SW 1271 (cell line): ENCODE measurements at places on chromosomes 3 and 15.

DNA sequence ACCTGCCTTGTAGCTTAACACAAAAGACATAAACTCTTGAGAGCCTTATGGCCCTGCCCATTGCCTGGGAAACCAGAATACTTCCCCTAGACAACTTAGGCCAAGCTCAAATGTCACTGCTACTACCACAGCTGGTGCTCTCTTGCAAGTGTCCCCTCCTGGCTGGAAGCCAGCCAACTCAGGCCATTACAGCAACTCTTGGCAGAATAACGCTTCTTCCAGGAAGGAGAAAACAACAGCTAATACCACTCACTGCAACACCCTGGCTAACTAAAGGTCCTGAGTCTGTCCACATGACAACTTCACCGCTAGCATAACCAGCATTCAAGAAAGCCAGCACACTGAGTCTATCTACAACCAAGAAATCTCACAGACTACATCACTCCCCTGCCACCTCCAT is 5.1 kb upstream of the B4GALT4 start:
- DNase-seq, result no peak

DNA sequence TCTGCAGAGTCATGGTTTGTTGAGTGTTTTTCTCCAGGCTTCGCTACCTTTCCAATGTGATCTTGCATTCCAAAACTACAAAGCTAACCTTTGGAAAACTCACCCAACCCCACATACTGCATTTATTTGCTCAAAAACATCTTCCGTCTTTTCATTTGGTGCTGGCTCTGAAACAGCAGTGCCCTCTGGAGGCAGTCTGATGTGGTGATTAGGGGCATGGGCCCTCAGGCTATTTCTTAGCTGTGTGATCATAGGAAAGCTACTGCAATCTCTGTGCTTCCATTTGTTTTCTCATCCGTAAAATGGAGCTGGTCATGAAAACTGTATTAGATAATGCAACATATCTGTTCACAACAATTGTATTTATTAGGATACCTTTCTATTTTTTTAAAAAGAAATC is 47.0 kb downstream of the MTHFS start:
- DNase-seq, result peak; percentile 49

DNA sequence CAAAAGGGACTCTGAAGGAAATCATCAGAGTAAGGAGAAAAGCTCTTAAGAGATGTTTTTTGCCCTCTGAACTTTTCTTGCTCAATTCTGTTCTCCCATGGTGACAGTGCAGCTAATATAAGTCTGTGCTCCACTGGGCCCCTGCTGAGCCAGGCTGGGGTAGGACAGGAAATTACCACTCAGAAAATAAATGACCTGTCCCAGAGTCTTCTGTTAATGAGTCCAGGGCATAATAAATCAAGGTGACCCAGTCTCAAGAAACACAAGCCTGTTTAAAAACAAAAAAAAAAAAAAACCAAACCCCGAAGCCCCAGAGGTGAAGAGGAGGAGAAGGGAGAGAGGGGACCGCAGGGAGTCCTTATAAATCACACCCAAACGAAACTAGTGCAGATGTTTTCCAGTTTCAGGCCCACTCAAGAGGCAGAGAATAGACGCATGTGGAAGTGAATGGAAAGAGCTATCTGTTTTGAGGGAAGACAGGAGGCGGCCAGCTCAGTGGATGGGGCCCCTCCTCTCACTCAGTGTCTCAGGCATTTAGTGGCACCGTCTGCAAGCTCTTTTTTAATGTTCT is 59.8 kb upstream of the BOC start:
- DNase-seq, result no peak

DNA sequence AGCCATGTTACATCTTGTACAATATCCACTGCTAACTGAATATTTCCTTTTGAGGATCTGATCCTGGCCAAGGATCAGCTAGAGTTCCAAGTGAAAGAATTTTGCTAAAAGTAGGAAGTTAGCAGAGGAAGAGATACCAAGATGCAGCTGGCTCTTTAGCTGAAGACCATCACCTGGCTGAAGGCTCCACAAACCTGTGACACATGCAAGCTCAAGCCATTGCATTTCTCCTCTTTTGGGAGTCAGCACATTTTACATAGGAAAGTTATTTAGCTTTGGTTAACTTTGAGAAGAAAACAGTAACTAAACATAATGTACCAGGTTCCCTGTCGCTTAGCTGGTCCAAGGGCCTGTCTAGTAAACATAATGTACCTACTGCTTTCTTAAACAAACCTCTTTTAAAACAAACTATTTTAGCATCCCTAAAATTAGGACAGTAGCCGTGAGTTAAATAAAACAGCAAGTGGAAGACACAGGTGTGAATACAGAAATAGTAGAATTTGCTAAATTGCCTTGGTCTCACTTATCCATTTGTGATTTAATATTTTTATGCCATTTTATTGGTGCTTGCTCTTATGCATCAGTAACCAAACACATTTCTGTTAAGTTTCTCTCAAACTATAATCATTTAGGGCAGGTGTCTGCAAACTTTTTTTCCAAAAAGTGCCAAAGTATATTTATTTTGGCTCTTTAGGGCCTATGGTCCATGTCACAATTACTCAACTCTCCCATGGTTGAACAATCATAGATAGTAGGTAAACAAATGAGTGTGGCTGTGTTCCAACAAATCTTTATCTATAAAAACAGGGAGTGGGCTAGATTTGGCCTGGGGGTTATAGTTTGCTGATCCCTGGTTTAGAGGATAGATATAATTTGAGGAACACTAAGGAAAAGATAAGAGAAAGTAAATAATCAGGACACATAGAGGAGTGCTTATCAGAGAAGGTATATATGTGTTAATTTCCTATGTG is 11.2 kb downstream of the GCSAM start:
- no peak for DNase-seq

DNA sequence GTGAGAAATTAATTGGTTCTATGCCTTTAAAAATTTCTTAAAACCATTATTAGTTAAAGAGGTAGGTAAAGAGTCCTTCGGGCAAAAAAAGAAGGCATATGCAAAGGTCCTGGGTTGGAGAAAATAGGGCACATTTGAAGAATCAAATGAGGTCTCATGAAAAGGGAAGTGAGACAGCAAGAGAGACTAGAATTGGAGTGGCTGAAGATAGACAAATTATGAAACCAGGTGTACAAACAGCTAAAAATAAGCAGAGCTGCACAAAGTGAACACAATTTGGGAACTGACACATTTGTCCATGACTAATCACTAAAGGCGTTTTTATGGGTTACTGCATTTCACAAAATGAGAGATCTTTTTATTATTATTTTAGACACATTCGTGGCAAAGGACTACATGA is 581.2 kb downstream of the PYDC2 start:
- no peak for DNase-seq

- DNase-seq, result no peak
Observed at GRCh38 chr3:72887343-72887704, 522 bp upstream of the GXYLT2 start.

GRCh38 chr3:177279118-177279815 is 82.0 kb upstream of the TBL1XR1 start:
- no peak for DNase-seq

DNA sequence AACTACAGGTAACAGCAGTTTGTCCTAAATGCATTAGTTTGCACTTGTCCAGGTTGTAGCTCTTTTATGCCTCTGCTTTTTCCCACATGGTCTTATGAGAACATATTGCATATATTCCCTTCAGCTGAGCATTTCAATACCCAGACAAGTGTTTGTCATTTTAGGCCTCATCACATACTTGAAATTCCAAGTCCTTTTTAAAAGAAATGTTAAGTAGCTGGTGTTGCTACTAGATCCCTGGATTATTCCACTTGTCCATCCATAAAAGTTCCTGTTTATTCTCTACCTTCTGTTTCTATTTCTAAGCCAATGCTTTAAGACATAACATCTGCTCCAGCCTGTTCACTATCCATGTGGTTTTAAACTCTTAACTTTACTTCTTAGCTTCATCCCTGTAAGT is 128.4 kb downstream of the NECTIN3 start:
- no peak for DNase-seq

DNA sequence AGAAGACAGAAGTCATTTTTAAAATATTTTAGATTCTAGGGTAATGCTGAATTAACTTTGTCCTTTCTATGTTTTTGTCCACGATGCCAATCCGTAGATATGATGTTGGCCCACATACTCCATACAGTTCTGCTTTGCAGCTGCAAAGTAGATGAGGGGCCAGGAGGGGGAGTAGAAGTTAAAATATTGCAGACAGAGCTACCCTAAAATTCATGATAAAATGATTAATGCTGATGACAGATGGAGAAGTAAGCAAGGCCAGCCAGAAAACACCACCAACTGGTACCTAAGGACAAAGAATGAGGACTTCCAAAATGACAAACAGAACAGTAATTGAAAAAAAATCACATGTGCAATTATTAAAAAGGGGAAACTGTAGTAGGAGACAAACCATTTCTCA is 756.6 kb upstream of the ARPP21 start:
- DNase-seq, result no peak

DNA sequence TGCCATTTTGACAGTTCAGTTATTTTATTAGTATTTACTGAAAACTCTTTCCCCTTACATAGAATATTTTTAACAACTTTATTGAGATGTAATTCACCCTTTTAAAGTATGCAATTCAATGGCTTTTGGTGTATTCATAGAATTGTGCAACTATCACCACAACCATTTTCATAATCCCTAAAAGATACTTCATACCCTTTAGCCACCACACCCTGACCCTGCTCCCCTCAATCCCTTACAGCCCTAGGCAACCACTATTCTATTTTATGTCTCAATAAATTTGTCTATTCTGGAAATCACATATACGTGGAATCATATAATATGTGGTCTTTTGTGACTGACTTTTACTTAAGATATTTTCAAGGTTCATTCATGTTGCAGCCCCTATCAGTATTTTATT is 29.7 kb downstream of the TEX9 start:
- DNase-seq, result no peak

GRCh38 chr15:66743703-66744536 is 41.9 kb downstream of the SMAD6 start:
- no peak for DNase-seq

DNA sequence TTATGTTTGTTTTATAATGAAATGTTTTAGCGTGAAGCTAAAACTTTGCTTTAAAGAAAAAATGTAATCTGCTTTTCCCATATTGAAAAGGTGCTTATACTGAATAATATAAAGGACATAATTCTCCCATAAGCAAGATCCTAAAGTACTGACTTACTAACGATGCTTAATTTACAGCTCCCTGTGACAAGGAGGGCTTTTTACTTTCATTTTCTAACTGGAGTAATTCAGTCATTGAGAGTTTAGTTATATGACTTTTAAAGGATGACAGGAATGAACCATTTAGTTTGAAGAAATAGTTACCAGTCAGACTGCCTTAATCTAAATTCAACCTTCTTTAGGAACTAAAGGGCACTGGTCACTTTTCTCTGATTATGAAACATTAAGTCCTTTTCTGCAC is 19.3 kb upstream of the ZPLD1 start:
- DNase-seq, result no peak

DNA sequence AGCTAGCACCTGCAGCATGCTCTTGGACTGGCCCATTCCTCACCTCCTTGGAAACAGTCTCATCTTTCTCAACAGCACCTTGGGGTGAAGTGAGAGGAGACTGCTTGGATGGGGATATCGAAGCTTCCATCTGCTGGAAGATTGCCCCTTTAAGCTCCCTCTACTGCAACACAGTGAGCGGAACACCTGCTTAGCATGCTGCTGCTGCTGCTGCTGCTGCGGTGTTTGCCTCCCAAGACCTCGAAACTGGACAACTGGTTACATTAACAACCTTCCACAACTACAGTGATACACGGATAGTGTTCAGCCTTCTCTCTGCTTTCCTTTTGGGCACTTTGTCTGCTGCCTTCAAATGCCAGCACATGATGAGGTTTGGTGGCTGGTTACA is 253.9 kb upstream of the LYSMD4 start:
- no peak for DNase-seq

DNA sequence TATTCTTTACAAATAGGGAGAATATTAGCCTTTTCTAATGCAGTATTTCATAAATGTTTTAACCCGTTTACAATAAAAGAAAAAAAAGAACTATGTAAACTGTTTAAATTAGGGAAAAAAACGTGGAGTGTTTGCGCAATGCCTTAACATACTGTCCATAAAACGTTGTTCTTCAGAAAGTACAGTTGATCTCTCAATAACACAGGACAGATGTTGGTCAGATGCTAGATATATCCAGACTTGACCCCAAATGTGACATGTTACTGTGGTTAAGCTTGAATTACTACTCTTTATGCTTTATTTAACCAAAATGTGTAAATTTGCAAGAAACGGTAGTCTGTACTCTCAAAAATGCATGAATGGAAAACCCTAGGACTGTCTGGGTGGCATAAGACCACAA is 110.3 kb downstream of the PLOD2 start:
- no peak for DNase-seq

GRCh38 chr3:143825513-143825912 is 22.8 kb downstream of the SLC9A9 start:
- DNase-seq, result no peak

- no peak for DNase-seq
Observed at GRCh38 chr3:177811112-177811511, 613.8 kb upstream of the TBL1XR1 start.

DNA sequence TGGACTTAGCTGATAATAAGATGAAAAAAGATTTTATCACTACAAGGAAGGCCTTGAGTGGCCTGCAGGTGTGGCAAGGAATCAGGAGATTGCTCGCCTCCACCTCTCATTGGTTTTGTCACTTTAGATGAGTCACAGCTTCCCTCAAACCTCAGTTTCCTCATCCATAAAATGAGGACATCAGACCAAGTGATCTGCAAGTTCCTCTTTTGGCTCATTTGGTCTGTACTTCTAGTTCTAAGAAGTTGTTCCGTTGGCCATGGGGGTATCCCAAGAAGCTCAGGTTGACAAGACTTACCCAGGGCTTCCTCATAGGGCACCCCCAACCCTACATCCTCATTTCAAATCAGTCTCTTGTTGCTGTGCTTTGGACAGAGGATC is 254.1 kb downstream of the UACA start:
- no peak for DNase-seq

DNA sequence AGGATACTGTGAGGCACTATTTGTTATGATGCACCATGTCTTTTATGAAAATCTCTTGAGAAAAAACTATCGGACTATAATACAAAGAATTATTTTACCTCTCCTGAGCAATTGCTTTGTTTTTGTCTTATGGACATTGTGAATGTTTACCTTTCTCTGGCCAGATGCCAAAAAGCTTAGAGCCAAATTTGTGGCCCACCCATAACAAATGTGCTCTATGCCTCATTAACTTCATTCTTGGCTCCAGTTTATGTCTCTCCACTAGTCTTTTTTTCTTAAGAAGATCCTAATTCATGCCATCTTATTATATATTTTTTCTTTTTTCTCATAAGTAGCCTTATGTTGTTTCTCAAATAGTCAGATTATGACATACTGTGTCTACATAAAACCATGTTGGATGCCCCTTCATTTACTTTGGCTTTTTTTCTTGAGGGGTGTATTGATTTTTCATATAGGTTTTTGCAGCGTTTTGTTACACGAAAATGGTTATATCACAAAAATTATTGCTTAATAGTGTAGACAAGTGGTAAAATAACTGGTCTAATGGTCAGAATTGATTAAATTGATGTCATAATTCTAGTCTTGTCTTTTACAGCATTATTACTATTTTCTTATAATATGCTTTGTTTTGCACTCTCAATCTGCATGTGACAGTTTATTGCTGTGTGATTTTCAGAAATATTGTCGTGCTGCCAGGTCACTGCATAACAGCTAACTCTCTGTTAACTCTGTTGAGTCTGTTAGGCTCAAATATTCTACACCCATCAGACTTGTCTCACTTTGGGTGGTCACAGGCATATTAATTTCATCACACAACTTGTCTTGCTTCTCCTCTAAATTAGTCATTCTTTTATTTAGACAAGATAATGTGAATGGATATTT is 18.2 kb downstream of the SENP8 start:
- no peak for DNase-seq

- DNase-seq, result no peak
Observed at GRCh38 chr3:8560366-8561007, 58.9 kb downstream of the LMCD1 start.

GRCh38 chr3:58514405-58514804 is 22.5 kb downstream of the KCTD6 start:
- no peak for DNase-seq
